Fibroblast of skin of back (primary cell): ENCODE measurements at places on chromosomes 11 and 22.

GRCh38 chr22:46590334-46590733 is 29.9 kb upstream of the GRAMD4 start:
- no peak for DNase-seq

DNA sequence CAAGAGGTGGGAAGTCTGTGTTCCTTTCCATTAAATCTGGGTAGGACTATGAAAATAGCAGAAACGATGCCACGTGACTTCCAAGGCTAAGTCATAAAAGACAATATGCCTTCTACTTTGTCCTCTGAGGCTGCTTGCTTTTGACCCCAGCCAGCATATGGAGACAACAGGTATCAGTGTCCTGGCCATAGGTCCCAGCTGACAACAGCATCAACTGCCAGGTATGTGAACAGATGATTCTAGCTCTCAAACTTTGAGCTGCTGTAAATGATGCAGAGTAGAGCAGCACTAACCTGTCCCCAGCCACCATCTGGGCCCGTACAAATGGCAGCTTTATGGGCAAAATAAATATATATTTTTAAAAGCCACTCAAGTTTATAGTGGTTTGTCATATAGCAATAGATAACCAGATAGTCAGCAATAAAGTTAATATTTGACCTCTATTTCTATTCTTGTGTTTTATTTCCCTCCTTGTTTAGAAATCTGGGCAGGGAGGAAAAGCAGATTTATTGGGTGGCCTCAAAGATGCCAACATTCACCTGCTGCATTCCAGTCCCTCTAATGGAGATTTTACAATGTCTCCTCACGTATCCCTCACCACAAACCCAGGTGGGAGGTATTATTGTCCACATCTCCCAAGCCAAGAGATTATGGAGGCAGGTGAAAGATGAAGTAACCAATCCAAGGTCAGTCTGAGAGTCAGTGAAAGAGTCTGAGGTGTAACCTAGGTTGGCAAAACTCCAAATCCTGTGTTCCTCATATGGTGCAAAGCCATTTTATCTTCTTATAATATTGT is 209.6 kb upstream of the LARGE1 start:
- no peak for DNase-seq

DNA sequence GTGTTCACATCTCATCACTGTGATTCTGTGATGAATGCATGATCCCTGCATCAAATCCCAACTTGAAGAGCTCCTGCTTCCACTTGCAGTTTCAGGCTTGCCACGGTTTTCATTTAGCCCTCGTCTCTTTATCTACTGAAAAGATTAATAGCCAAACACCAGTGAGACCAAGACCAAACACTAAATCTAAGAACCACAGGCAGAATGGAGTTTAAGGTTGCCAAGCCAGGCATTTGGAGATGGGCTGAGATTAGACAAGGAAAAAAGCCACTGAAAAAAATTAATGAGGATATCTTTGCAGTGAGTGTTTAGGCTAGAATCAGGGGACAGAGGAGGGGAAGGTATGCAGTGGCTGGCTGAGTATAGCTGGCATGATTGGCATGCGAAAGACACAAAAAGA is 227.2 kb upstream of the BLID start:
- peak; percentile 8 for DNase-seq

DNA sequence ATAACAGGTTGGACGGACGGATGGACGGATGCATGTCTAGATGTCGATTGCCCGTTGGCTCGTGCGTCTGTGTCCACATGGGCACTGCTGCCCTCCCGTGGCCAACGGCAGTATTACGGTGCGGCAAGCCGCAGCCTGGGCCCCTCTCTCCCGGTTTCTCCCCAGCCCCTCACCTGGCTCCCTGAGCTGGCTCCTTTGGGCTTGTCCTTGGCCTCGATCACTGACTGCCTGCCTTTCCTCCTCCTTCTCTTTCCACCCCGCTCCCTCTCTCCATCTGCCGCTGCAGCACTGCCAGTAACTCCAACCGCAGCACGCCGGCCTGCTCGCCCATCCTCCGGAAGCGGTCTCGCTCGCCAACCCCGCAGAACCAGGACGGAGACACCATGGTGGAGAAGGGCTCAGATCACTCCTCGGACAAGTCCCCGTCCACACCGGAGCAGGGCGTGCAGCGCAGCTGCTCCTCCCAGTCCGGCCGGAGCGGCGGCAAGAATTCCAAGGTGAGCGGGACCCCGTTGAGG is 77.3 kb downstream of the SCN3B start:
- peak; percentile 30 for DNase-seq

- DNase-seq = no peak
Observed at GRCh38 chr11:34588701-34589100, 32.2 kb upstream of the EHF start.

DNA sequence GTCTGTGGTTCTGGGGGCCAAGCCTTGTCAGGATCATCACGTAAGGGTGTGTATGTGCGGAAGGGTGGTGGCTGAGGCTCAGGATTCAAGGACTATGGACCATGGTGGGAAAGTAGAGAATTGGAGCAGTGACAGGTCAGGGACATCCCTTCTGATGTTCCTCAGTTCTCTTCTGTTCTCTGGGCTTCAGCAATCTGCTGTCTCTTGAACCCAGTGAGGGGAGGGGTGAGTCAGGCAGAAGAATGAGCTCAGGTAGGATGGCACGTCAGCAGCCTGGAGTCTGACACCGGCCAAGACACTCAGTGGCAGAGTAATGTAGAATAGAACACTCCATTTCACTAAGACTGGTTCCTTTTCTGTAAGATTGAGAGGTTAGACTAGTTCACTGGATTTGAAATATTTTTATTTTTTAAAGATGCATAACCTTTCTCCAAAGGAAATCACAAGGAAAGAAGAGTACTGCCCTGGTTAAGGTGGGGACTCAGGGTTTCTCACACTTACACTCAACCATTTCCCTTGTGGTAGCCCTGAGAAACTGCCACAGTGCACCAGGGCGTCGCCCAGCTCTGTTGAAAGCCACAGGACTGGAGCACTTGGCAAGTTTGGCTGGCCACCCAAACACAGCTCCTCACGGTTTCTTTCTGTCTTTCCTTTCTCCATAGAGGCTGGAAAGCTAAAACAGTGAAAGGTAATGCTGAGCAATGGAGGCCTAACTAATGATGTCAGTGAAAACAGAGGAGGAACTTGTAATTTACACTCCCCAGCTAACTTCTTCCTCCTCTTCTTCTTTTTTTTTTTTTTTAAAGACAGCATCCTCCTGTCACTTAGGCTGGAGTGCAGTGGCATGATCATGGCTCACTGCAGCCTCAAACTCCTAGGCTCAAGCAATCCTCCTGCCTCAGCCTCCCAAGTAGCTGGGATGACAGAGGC is 23.1 kb upstream of the MICAL2 start:
- DNase-seq = peak; percentile 91

DNA sequence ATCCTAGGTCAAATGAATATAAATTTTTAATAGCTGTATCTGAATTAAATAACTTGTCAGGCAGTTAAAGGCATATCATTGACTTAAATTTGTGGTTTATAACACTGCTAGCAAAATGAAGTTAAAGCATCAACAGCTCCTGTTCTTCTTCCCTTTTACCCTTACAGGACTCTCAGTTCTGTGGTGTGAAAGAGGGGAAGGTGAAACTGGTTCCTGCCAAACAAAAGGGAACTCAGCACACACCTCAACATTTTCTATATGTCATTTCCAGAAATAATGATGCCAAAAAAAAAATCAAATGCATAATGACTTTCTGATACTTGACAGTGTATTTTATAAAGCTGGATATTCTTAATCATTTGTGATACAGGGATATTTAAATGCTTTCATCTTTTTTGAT is 21.2 kb downstream of the ARL14EP start:
- no peak for DNase-seq

DNA sequence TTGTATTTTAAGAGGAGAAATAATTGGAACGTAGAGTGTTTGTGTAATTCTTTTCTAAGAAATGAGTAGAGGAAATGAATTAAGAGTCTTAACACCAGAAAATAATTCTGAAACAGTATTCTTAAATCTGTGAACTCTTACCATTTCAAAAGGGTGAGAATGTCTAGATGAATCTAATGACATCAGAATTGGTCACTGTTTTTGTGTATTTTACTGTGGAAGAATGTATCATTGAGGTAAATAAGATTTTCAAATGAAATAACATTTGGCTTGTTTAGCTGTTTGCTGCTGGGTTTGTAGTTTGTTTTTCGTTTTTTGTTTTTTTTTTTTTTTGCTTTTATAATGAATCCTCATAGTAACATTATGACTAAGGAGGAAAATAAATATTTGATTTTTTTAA is 97.6 kb downstream of the EMSY start:
- no peak for DNase-seq

DNA sequence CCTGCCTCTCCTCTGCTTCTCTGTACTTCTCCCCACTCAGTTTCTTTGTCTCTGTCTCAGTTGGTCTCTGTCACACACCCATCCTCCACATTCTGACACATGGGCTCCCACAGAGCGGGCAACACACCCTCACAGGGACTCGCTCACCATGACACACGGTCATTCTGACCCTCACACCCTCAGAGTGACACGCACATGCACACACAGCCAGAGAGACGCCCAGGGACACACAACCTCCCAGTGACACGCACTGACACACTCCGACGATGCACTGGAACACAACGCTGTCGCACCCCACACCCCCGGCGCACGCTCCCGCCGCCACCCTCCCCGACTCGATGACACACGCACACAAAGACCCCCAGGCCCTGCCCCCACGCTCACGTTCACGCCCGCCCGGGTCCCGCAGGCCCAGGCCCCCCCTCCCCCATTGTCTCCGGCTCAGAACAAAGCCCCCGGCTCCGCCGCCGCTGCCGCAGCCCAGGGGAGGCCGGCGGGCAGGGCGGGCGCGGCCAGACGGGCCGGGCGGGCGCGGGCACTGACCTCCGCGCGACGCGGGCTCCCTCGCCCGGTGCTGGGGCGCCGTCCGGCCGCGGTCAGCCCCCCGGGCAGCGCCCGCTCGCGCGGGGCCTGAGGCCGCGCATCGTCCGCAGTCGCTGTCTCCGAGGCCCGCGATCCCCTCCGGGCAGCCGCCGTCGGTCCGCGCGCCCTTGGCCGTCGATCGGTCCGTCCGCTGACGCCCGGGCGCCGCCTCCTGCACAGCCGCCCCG is 404 bp downstream of the DCHS1 start:
- peak; percentile 61 for DNase-seq

- peak; percentile 22 for DNase-seq
Observed at GRCh38 chr11:64916040-64916774, 802 bp downstream of the ATG2A start.

DNA sequence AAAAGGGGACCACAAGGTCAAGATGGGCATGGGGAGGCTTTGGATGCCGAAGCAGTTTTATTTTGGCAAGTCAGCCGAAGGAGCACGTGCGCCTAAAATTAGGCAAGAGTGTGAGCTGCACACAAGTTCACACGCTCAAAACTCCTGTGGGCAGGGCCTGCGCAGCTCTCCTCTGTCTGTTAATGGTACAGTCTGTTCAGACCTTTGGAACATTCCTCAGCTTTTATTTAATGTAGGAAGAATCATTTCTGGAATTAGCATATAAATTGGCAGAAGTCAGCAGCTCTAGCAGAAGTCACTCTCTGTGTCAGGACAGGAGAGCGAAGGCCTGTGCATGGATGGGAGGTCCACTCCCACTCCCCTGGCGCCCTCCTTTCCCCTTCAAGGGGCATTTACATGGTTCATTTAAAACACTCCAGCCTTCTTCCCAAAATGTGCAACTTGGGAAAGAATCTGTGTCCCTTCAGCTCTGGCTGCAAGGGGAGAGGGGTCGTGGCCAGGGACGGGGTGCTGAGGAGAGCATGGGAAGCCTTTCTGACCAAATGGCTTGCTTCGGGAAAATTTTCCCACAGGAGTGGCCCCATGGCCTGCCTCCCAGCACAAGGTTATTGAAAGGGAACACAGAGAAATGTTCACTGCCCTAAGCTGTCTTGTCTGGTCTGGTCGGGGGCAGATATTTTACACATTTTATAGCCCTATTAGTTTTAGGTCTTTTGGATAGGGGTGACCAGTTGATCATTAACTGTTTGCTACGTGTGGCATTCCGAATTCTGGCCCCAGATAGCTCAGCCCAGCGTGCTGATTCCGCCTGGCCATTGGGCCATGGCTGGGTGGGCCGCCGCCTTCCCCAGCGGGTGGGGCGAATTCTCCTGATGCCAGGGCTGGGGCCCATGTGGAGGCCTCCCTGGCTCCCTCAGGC is 43.9 kb upstream of the SMIM38 start:
- DNase-seq = no peak

- no peak for DNase-seq
Observed at GRCh38 chr11:120523196-120523595, 11.6 kb downstream of the GRIK4 start.

DNA sequence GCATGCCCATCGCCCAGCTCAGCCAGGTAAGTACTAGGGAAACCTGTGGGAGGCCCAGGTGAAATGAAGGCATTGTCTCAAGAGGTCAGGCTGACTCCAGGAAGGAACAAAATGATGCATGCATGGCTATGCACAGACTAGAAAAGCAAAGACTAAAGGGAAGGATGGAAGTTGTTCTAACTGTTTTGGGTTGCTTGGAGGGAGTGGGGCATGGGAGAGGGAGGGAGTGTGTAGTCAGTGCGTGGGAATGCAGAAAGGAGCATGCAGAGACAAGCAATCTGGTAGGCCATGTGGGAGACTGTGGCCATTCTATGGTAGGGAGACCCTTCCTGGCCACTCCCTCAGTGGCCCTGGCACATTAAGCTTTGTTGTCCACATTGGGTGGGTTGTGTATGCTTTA is 2.9 kb downstream of the MICAL3 start:
- no peak for DNase-seq

- no peak for DNase-seq
Observed at GRCh38 chr11:127649071-127649470, 648.5 kb upstream of the KIRREL3 start.

DNA sequence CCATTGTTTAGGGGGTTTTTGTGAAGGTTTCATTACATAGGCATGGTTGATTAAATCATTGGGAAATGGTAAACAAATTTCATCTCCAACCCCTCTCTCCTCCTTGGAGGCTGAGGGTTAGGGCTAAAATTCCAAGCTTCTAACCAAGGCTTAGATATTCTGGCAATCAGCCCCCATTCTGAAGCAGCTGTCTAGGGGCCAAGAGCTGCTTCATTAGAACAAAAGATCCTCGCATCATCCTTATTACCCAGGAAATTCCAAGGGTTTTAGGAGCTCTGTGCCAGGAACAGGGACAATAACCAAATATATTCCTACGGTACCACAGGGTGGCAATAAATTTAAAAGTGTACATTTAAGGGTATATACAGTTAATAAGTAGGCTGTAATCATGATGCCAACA is 22.5 kb upstream of the EED start:
- DNase-seq = no peak

GRCh38 chr22:48263791-48264351 is 1501.4 kb downstream of the TBC1D22A start:
- no peak for DNase-seq

- DNase-seq = no peak
Observed at GRCh38 chr11:72081821-72082453, 1.3 kb downstream of the LRRC51 start.

DNA sequence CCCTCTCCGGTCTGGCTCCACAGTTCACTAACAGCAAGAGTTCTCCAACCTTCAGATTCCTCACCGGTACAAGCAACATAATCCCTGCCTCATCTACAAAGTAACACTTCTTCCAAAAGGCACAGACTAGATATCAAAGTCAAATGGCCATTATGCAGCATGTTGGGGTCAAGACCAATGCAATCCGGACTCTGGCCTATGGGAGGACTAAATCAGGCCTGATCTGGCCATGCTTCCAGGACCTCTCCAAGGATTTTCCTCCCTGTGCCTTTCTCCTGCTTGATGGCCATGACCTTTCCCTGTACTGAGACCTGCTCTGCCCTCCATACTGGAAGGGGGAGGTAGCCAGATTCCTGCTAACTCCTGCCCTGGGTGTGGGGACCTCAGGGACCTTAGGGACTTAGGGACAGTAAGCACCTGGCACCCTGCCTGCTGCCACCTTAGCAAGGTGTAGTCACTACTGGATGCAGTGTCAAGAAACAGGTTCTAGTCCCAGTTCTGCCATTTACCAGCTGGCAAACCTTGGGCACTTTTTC is 6.7 kb downstream of the TBC1D10A start:
- DNase-seq = no peak
